ENCODE measurements at places on chromosomes 7 and 10.

DNA sequence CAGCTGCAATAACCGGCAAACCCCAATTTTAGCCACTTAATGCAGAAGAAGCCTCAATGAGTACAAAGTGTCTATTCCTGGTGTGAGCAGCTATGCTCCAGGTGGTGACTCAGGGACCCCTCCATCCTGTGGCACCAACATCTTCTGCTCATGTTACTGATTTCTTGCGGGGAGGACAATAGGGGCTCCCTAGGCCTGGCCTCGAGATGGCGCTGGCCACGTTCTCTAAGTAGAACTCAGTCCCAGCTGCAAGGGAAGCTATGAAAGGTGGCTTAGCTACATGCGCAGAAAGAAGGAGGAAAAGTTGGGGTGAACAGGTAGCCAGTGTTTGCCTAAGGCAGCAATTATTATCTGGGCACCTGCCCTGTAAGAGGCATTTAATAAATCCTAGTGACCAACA lies 6.6 kb downstream of the GJD4 start:
- DNase-seq = no peak

DNA sequence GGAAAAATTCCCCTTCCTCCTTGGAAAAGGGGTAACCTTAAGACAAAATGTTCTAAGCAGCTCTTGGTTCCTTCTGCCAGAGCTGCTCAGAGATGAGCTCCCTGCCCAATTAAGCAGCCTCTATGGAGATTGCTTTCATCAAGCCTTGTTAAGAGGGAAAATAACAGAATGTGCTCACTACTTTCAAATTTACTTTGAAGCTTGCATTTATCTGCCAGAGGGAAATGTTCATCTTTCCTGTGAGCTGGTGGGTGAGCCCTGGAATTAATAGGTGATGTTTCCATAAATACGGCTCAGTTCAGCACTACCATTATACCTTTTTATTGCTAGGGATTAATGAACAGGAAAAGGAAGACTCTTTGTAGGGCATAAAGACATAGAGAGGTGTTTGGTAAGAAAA lies 549.0 kb downstream of the REEP3 start:
- no peak for DNase-seq

- no peak for DNase-seq
Observed at GRCh38 chr7:27235387-27236311, 7.0 kb upstream of the EVX1 start.

GRCh38 chr7:73885975-73886798 lies 25.2 kb downstream of the TMEM270 start:
- DNase-seq = no peak

DNA sequence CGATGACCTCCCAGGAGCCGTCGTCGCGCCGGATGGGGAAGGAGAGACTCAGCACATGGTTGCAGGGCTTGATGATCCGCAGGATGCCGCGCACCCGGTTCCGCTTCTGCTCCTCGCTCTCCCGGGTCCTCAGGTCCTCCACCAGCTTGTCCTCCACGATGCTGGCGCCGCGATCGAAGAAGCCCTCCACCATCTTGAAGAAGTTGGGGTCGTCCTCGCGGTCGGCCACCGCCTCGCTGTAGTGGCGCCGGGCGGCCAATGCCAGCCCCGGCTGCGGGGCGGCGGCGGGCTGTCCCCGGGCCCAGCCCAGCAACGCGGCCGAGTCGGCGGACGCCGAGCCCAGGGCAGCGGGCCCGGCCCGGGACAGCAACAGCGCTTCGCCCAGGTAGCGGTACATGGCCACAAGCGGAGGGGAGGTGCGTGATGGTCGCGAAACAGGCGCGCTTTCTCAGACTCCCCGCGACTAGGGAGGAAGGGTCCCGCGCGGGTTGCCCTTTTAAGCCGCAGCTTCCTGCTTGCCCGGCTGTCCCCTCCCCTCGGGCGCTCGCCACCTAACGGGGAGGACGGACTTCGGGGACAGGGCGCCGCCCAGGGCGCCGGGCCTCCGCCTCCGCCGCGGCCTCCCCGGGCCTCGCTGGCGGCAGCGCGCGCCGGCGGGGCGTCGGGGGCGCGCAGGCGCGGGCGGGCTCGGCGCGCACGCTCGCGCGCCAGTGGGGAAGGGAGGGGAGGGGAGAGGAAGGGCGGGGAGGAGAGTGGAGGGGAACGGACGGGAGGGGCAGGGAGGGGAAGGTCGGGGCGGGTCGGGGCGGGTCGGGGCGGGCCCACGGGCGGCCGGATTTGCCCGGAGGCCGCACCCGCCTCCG lies at the start of the genes GLUD1 and SHLD2:
Gene GLUD1 (minus strand): TSS at position 471 of the 863 bp plus-strand sequence. CDS start 74 bp downstream, at position 397.
Gene SHLD2 (plus strand): TSS at position 834 of the 863 bp plus-strand sequence. CDS start 56,149 bp downstream, outside the sequence.
- DNase-seq = peak; percentile 90

DNA sequence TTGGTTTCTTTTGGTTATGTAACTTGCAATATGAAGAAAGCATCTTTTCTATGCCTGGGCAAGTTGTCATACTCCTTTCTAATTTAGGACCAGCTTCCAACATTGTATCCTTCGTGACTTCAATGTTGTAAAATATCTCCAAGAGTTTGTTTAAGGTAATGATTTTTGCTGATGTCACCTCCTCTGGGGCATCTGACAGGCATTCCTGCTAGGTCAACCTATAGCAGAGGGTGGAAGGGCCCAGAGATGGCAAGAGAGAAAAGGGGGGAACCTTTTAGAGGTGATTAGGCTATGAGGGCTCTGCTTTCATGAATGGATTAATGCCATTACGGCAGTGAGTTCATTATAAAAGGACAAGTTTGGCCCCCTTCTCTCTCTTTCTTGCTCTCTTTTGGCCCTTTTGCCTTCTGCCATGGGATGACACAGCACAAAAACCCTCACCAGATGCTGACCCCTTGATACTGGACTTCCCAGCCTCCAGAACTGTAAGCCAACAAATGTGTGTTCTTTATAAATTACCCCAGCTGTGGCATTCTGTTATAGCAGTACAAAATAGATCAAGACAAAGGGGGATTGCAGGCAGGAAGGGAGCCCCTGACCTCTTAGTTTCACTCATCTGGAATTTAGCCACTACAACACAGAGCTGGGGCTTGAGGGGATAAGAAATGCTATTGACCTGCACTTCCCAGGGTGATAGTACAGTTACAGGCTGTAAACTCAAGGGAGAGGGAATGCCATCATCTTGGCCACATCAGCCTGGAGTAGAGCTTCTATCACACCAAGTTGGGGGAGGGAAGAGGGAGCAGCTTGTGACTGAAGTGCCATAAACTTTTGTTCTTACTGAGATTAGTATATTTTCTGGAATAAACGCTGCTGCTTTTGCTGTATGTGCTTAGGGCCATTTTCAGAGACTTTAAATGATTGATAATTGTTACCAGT lies 195.9 kb downstream of the CFTR start:
- no peak for DNase-seq

GRCh38 chr7:86094166-86094669 lies 549.5 kb upstream of the GRM3 start:
- DNase-seq = no peak
